ENCODE measurements at places on chromosomes 7 and 10. TPM values are rescaled to one million over a fixed set of nuclear protein-coding genes. Genes with fewer than 3 reads are reported as not detected.

DNA sequence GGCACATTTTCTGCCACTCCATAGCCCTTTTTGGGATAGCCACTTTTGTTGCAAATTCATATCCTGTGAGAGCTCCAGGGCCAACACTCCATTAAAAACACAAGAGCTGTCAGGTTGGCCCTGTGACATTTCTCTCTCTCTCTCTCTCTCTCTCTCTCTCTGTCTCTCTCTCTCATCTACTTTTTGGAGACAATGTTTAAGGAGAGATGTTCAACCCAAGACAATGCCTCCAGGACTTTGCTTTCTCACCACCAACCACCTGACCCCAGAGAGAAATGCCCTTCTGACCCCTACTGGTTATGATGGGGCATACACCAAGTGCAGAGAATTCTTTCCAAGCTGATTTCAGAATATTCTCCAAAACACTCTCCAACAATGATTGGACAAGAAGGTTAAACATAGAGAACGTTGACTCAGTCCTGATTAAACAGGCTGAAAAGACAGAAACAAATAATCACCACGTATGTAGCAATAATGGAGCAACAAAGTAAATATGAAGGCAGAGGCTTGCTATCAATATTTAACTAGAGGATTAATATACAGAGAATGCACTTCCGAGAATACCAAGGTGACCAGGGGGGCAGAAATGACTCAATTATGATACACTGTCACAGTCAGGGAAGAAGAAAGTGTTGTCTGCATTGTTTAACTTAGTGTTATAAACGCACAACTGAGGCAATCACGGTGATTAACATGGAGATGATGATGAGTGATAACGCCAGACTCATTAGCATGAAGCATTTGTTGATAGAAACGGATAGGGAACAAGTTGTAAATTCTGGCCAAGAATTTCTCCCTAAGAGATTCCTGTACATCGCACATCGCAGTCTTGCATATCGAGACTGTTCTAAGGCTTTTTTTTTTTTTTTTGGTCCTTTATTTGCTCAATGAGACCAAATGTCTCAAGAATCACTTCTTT lies 178.5 kb downstream of the NRP1 start:
- DNase-seq, result no peak

The ADRA2A gene
- 11.4 TPM for total RNA-seq

The EGFR gene
- 125 TPM for total RNA-seq

The KCNIP2 gene
- total RNA-seq, result 18.9 TPM

The TMEM270 gene
- total RNA-seq, result not detected

The MOGAT3 gene
- not detected for total RNA-seq

The ZNF736 gene
- 22.1 TPM for total RNA-seq

The LZTS2 gene
- total RNA-seq, result 78.6 TPM

All from sciatic nerve (tissue), 2 donors.